ENCODE measurements at places on chromosomes 5 and 9.

- DNase-seq, result no peak
Observed at GRCh38 chr5:94316916-94317838, 301.2 kb downstream of the KIAA0825 start.

DNA sequence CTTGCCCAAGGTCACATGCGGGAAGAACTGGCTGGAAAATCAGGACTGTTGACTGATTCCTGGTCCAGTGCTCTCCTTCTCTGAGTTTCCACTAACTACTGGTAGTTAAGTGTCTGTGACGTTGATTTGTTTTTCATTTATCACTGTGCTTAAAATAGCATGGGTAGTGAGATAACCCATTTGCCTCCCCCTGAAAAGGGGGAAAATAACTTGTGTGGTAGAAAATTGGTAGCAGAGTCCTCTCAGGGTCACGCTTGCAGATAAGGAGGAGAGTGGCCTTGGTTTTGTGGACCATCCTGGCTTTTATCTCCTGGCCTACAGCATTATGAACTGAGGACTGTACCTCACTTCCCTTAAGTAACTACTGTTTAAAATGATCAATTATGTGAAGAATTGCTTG lies 10.9 kb downstream of the FUBP3 start:
- DNase-seq, result no peak

GRCh38 chr5:1783216-1783554 lies 16.5 kb downstream of the MRPL36 start:
- DNase-seq, result no peak

- DNase-seq, result no peak
Observed at GRCh38 chr9:36074870-36075532, 38.3 kb downstream of the RECK start.

- no peak for DNase-seq
Observed at GRCh38 chr9:136769710-136770191, 5.4 kb upstream of the LCN15 start.

- no peak for DNase-seq
Observed at GRCh38 chr9:13444245-13445102, 165.0 kb upstream of the MPDZ start.

DNA sequence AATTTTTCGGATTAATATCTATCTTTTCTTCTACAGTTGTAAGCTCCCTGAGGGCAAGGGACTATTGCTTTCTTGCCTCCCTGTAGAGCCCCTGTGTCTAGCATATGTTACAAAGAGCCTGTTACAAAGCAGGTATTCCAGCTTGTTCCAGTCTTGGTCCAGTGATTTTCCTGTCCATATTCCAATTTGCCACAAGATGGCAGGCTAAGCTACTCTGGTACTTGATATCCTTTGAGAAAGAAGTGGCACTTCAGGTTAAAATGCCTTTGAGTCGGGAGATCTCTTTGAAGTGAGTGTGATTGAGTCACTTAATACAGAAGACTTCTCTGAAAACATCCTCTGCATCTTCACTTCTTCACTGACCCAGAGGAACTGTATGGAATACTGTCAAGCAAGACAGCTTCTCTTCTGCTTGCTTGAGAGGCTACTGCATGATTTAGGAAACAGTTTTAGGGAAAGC lies 24.5 kb downstream of the CAVIN4 start:
- DNase-seq, result no peak

DNA sequence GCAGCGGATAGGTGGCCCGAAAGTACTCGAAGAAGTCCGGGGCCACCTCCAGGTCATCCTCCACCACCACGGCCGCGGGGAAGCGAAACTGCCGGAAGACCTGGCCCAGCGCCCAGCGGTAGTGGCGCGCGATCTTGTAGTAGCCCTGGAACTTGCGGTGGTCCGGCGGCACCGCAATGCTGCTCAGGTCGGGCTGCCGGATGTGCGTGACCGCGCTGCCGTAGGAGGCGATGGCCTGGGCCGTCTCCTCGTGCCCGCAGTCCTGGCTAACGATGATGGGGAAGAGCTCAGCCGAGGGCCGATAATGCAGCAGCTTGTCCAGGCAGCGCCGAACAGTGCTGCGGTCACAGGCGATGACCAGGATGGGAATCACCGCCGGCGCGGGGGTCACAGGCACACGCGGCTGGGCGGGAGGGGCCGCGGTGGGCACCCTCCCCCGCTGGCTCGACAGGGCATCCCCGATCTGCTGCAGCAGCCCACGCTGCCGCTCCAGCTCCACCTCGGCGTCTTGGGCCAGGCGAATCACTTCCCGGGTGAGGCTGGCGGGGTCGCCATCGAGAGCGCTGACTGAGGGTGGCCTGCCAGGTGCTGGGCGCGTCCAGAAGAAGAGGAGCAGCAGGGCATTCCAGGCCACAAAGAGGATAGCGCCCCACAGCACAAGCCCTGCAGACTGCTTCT lies 10.2 kb downstream of the MGAT1 start:
- no peak for DNase-seq

GRCh38 chr5:10339058-10339811 lies 14.3 kb upstream of the MARCHF6 start:
- DNase-seq, result no peak

GRCh38 chr9:7811677-7812076 lies 12.1 kb upstream of the DMAC1 start:
- no peak for DNase-seq

DNA sequence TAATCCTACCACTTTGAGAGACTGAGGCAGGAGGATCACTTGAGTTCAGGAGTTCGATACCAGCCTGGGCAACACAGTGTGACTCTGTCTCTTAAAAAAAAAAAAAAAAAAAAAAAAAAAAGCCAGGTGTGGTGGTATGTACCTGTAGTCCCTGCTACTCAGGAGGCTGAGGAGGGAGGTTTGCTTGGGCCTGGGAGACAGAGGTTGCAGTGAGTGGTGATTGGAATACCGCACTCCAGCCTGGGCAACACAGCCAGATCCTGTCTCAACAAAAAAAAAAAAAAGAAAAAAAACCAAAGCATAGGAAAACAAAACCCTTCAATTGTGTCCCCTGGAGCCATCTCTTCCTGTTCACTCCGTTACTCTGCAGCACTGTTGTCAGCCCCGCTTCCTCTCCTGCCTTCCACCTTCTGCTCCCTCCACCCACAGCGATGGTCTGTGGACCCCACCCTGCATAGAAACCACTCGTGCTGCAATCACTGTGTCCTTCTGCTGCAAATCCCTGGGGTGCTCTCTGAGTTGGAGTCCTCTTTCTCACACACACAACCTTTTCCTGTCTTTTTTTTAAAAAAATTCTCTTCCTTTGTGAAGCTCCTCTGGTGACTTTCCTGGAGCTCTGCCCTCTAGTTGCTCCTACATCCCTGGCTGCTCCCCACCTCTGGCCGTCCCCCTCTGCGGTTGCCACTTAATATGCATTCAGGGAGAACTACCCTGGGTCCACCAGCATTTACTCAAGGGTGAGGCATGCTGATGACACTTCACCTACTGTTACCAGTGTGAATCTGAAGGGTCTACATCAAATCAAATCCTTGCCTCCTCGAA lies 22.2 kb downstream of the CCT5 start:
- no peak for DNase-seq

DNA sequence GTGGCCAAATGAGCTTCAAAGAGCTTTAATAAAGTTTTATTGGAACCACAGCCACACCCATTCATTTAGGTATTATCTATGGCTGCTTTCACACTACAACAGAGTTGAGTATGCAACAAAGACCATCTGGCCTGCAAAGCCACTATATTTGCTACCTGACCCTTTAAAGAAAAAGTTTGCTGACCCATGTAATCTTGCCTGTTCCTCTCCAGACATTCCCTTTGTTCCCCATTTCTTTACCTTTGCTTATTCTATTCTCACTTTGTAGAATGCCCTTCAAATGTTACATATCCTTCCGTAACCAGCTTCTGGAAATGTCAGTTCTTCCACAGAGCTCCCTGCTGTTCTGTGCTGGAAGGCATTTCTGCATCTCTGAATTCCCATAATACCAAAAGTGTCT lies 320.2 kb downstream of the TLE1 start:
- no peak for DNase-seq

- no peak for DNase-seq
Observed at GRCh38 chr9:120928483-120929228, 2.1 kb upstream of the TRAF1 start.

DNA sequence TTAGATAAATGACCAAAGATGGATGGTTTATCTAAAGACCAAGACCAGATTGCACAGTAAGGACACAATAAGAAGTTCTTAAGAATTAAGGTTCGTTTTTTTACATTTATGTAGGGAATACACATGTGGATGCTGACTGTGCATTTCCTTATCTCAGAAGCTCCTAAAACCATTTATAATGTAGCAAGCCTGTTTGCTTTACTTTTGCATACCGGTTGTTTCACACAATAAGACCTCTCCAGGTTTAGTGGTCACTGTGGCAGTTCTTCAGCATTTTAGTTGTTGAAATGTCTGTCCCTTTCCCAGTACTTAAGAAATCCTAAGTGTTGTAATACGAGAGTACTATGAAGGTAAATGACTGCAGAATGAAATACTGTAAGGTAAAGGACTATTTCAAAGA lies 43.6 kb downstream of the BASP1 start:
- no peak for DNase-seq

GRCh38 chr5:161562446-161562845 lies 15.9 kb upstream of the GABRB2 start:
- DNase-seq, result no peak

GRCh38 chr9:94014066-94014654 lies 59.0 kb upstream of the BARX1 start:
- DNase-seq, result no peak

All from cortex of kidney (tissue), 1 donor.